ENCODE measurements at places on chromosomes 2 and 18.

GRCh38 chr18:13257361-13257980 is 38.9 kb downstream of the LDLRAD4 start:
- no peak for DNase-seq

- no peak for DNase-seq
These were observed 260.4 kb downstream of the ZNF516 start for GRCh38 chr18:76234676-76235060.

DNA sequence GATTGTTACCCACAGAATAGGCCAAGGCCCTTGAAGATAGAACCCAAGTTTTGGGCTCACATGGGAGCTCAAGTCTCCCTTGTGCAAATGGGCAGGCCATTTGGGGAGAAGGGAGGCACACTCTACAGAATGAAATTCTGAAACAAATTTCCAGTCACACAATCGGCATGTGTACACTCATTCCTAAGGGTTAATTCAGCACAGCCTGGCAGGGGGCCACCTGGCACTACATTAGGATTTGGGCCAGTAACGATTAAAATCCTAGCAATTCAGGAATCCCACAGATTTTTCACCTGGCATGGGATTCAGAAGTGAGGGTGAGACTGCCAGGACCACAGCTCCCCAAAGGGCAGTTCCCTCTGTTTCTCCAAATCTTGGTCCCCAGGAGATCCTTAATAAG is 46.4 kb downstream of the BMP10 start:
- no peak for DNase-seq

- DNase-seq = no peak
These were observed 160.5 kb downstream of the XIRP2 start for GRCh38 chr2:167048829-167049228.

DNA sequence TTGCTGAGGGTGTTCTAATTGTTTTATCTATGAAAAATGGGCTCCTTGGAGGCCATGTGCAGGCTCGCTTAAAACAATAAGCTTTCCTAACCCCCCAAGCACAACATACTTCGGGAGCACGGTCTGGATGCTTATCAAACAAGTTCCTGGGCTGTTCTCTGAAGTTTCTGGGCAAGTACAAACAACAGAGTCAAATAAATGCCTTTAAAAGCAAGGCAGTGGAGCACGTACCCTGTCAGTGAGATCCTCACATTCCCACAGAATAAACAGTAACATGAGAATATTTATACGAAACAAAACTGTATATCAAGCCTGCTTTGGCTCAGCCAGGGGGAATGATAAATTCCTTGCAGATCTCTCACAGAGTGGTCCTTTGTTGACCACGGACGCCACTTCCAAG is 44.8 kb downstream of the FTCDNL1 start:
- DNase-seq = no peak

DNA sequence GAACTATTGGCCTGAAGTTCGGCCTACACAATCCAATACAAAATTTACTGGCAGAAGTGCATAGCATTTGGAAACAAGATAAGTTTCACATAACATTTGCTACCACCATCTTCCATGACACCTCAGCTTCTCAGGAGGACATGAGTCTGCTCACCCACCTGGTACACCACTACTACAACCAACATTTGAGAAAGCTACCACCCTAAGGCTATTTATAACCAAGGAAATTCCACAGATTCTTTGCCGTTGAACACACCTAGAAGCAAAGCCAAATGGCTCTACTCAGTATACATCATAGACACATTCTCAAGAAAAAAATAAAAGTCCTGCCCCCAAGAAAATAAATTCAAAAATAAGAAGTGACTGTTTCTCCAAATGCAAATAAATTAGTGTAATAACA is 145.3 kb downstream of the SPAG16 start:
- DNase-seq = no peak

- no peak for DNase-seq
These were observed 4.9 kb upstream of the IMP4 start for GRCh38 chr2:130337735-130338325.

DNA sequence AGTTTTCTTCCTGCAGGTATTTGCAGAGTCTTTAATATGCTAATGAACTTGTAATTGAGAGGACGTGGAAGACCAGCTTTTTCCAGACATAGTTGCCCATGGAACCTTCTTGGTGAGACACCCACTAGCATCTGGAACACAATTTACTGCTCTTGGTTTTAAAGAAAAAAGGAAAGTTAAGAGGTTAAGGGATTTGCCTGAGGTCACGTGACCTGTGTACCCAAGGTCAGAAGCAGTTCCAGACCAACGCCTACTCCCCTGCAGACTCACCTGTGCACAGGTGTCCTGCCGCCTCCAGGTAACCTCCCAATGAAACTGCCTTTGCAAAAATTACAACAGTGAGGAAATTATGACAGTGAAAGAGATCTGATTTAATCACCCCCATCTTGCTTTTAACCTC is 172.7 kb downstream of the ANAPC1 start:
- no peak for DNase-seq
